ENCODE measurements at places on chromosomes 1 and 21. TPM values are rescaled to one million over a fixed set of nuclear protein-coding genes. Genes with fewer than 3 reads are reported as not detected.
A peak's percentile ranks its signal among the peaks of the same experiment; 100 is the strongest.

The MYBPH gene
- polyA plus RNA-seq = 0.34 TPM

The G0S2 gene
- 2.0 TPM for polyA plus RNA-seq

The CASQ2 gene
- polyA plus RNA-seq = not detected

The SELE gene
- polyA plus RNA-seq = not detected

The RIMKLA gene
- 0.03 TPM for polyA plus RNA-seq

DNA sequence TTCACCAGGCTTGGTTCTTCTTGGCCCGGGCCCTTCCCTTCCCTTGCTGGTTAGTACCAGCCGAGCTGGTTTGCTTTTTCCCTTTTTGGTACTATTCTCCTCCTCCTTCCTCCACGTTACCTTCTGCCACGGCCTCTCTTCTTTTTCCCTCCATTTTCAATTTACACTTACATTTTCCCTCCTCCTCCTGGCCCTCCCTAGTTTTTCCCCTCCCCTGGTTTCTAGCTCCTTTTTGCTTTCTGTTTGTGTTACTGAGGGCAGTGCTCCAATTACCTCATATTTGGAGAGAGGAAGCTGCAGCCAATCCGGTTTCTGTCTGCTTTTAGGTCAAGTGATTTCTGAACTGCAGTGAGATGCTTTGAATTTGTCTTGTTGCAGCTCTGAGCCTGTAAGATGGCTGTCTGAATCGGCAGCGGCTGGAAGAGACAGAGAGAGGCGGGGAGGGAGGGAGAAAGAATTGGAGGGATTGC lies 63.7 kb downstream of the MACF1 start:
- peak; percentile 91 for DNase-seq

- no peak for DNase-seq
Measured at GRCh38 chr1:118918230-118918939, 69.8 kb downstream of the TBX15 start.

DNA sequence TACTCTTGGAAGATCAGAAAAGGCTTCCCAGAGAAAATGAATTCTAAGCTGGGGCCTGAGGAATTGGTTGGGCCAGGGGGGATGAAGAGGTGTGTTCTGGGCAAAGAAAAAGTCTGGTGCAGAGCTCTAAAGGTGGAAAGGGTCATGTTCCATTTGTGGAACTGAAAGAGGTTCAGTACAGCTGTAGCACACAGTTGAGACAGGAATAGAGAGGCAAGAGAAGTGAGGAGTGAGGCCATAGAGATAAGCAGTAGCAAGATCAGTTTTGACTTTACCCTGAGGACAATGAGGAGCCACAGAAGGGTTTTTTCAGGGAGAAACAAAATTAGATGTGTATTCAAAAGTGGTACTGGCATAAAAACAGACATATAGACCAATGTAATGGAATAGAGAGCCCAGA lies 30.3 kb upstream of the MUTYH start:
- no peak for DNase-seq

DNA sequence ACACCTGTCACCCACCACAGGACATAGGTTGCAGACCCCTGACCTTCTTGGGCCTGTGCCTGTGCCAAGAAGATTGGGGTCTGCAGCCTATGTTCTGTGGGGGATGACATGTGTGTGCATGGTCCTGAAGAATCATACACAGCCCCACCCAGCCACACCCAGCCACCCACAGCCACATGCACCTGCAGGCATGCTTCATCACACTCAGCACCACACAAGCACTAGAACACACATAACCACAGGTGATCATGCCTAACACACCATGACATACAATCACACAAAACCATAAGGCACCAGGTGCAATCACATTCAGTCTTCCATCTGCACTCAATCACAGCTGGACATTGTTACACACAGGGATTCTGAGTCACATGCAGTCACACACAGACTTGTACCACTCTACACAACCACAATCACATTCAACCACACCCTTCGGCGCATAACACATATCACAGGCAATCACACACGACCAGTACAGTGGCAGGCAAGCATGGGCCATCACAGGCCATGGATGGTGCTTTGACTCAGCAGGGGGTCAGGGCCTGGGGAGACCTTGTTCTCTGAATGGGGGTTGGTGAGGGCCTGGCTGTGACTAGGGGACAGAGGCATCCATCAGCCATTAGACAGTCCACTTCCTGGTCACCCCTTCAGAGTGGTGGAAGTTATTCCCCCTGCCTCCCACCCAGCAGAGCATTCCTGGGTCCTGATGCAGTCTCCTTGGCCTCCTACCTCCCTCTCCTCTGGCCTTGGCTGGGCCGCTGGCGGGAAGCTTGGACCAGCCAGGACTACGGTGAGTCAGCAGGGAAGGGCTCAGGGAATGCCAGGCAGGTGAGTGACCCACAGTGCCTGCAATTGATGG lies 44.3 kb upstream of the EPS8L3 start:
- DNase-seq = peak; percentile 63

GRCh38 chr1:108634521-108634920 lies 26.4 kb downstream of the HENMT1 start:
- DNase-seq = no peak

DNA sequence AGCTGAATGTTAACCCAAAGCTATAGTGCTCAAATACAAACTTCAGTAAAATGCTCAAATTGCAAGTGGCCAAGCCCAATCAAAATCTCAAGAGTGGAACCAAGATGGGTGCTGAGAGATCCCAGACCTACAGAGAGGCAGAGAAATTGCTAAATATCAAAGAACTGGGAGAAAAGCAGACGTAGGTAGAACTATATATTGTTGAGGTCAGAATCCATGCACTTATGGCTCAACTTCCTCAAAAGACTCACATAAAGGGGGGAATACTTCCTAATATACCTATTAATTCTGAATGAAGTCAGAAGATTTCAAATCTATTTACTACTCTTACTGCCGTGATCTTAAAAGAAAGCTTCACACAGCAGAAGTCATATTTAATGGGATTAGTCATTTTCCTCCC lies 65.2 kb downstream of the PUM1 start:
- no peak for DNase-seq

DNA sequence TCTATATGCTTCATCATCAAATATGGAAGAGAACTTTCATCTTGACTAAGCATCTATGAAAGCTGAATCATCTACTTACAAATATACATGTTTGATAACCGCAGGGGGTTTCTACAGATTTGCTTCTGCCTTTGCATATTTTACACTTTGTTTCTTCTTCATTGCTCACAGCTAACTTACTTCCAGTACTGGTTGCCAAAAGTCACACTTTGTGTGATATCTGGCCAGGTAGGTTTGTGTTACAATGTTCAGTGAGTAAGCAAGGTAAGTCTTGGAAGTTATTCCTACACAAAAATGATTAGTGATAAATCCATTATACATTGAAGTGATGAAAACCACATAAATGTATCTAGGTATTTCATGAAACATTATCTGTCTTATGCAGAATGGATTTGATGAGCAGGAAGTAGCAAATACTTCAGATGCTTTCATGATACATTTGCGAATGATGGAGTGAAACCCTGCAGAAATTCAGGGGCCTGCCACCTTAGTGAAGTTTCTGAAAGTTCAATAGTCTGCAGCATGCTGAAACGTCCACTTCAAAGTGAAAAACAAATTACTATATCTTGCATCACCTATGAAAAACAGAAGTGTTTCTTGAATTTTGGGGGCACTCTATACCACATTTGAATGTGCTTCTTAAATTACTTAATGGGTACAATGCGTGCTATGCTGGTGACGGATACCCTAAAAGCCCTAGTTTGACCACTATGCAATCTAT lies 187.3 kb downstream of the ATP6V1G3 start:
- no peak for DNase-seq

DNA sequence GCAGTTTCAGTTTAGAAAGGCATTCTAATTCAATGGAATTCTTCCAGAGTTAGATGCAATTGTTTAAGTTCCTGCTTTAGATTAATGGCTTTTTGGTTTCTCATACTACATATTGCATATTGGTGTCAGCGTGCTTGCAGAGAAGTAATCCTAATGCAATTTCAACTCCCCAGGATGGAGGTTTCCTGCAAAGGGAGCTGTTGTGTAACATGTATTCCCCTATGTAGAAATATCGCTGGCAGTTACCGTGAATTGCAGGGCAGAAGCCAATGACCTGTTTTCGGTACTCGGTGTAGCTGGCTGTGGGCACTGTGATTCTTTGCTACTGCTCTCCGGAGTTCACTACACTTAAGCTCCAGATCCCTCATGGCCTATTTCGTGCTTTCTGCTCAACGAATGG lies 256.1 kb upstream of the PTBP2 start:
- no peak for DNase-seq

GRCh38 chr1:153733970-153734369 lies 6.1 kb downstream of the INTS3 start:
- DNase-seq = peak; percentile 30

DNA sequence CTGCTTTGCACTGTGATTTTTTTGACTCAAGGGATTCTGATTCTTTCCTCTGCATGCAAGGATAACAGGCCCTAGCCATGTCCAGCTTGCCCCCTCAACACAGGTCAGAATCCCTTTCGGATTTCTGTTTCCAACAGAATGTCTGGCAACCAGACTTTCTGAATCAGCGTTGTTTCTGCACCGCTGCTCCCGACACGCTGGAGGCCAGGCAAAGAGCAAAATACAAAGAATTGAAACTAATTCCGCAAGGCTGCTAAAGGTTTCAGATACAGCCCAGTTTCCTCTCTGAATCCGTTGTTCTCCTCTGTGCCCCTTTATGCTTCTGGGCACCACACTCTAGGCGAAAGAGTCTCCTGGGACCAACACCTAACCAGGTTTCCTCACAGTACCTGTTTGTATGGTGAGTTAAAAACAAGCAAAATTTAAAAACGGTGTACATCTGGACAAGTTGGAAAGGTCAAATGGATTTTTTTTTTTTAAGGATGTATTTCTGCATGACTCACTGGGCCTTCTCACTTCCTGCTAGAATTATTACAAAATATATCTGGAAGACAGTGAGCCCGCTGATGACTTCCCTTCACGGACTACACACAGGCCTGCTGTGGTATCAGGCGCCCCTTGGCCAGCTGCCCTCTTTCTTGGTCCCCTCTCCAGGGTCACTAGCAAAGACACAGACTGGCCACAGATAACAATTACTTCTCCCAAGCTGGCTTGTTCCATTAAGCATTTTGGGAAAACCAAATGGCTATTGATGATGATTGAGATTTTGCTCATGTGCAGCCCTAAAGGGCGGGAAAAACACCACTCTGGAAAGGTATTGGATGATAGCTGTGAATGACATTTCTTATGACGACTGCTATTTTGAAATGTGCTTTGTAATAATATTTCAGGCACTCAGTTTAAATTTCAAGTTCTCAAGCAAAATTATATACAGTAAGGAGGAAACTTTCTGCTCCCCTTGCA lies 118.3 kb downstream of the TGFB2 start:
- DNase-seq = peak; percentile 91

DNA sequence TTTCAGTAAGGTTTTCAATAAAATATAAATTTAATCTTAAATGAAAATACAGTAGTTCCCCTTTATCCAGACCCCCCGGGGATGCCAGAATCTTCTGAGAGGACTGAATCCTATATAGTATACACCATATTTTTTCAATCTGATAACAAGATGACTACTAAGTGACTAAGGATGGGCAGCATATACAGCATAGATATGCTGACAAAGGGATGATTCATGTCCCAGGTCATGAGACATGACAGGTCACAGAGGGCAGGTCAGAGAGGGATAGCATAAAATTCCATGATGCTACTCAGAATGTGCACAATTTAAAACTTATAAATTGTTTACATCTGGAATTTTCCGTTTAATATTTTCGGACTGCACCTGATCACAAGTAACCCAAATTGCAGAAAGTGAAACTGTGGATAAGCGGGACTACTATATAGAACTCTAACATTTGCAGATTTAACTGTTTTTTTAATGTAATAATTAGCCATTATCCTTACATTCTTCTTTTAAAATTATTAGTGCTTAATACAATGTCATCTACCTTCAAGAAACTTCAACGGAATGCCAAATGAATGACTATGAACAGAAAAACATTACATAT lies 48.8 kb downstream of the LRRC40 start:
- peak; percentile 64 for DNase-seq

GRCh38 chr1:46027788-46028573 lies 104.4 kb downstream of the PIK3R3 start:
- DNase-seq = no peak

GRCh38 chr1:18949686-18950400 lies 6.6 kb downstream of the IFFO2 start:
- peak; percentile 70 for DNase-seq

- no peak for DNase-seq
Measured at GRCh38 chr21:44556879-44557278, 1.7 kb downstream of the KRTAP10-3 start.

GRCh38 chr1:16440131-16440469 lies 424 bp upstream of the NECAP2 start:
- no peak for DNase-seq

Data from GM23248 (cell line).